ENCODE measurements at places on chromosomes 7 and 10.

DNA sequence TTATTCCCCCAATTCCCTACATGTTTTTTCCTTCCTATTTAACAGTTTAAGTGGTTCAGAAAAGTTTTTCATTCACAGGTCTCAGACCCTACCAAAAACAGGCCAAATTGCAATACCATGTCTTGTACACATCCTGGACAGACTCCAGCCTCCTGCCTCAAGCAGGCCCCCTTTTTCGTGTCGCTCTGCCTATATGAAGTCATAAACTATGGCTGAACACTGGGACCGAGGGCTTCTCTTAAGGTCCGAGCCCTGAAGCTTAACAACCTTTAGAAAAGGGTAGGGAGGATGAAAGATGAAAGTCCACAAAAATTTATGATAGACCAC is 1.4 kb downstream of the FBXW4 start:
- no peak for DNase-seq

GRCh38 chr7:26334166-26334859 is 42.7 kb downstream of the SNX10 start:
- DNase-seq: no peak

DNA sequence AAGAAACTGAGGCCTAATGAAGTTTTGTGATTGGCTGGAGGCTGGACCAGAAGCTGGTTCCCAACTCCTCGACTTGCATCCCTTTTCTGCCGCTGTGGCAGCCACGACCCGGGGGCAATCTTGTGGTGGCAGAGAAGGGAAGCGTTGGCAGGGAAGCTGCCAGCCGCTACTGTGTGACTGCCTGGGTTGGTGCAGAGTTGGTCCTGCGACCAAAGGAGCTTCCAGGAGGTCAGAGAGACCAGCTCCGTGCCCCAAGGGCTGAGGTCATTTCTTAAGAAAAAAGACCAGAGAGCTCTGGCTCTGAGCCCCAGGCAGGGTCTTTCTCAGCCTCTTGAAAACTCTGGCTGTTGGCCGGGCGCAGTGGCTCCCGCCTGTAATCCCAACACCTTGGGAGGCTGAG is 47.2 kb downstream of the PRF1 start:
- DNase-seq: no peak

GRCh38 chr7:13770305-13770704 is 219.2 kb downstream of the ETV1 start:
- DNase-seq: no peak

DNA sequence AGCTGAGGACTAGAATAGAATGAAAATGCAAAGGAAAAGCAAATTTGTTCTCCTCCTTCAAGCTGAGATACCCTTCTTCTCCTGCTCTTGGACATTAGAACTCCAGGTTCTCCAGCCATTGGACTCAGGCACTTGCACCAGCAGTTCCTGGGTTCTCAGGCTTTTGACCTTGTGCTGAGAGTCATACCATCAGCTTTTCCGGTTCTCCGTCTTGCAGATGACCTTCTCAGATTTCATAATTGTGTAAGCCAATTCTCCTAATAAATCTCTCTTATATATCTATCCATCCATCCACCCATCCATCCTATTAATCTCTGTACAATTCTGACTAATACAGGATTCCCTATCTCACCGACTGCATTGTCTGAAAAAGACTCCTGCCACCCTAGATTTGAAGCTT is 108.3 kb downstream of the AHR start:
- no peak for DNase-seq
